A673 (cell line): ENCODE measurements at places on chromosomes 3 and 15.

- no peak overlapping the region for H3K4me3 ChIP-seq
- no peak overlapping the region for H3K27ac ChIP-seq
- H3K27me3 ChIP-seq: no peaks in the 10 kb centered on the region
These were observed 29.0 kb downstream of the SMARCC1 start for GRCh38 chr3:47752716-47753115.

DNA sequence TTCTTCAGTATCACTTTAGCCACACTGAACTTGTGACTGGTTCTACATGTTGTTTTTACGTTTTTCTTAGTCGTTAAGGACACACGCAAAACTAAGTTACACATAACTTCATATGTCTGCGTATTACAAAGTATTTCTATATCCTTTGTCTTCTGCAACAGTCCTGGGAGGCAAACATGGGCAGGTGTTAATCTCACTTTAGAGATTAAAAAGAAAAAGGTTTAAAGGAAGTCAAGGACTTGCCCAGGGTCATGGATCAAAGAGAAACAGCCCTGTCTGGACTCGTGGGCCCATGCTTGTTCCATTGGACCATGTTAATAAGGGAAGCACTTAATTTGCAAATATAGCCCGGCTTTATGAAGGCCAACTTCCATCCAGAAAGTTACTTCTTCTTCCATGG is 98.6 kb upstream of the LPP start:
- H3K27me3 ChIP-seq: no peaks in the 10 kb centered on the region
- no peak overlapping the region for H3K4me3 ChIP-seq
- H3K4me1 ChIP-seq: peaks cover 16% of the 10 kb centered on the region
- no peak for DNase-seq
- no peak overlapping the region for H3K27ac ChIP-seq

DNA sequence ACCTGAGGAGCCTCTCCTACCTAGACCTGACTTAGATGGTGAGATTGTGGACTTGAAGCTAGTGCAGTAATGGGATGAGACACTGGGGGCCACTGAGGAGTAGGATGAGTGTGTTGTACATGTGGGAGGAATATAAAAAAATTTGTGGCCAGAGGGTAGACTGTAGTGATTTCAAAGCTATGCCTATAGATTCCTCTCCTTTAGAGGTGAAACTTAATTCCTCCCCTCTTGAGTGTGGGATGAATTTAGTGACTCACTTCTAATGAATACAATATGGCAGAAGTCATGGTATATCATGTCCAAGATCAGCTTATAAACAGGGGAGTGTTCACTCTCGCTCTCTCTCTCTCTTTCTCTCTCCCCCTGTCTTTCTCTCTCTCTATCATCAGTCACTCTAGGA is 6.7 kb downstream of the ZNF860 start:
- no peaks in the 10 kb centered on the region for H3K4me1 ChIP-seq
- H3K36me3 ChIP-seq: no peaks in the 10 kb centered on the region
- no peak overlapping the region for H3K4me3 ChIP-seq
- no peak overlapping the region for H3K27ac ChIP-seq
- DNase-seq: no peak
- no peaks in the 10 kb centered on the region for H3K27me3 ChIP-seq

GRCh38 chr3:76097589-76097969 is 312.2 kb upstream of the ZNF717 start:
- no peak overlapping the region for H3K27ac ChIP-seq
- H3K4me1 ChIP-seq: no peaks in the 10 kb centered on the region

DNA sequence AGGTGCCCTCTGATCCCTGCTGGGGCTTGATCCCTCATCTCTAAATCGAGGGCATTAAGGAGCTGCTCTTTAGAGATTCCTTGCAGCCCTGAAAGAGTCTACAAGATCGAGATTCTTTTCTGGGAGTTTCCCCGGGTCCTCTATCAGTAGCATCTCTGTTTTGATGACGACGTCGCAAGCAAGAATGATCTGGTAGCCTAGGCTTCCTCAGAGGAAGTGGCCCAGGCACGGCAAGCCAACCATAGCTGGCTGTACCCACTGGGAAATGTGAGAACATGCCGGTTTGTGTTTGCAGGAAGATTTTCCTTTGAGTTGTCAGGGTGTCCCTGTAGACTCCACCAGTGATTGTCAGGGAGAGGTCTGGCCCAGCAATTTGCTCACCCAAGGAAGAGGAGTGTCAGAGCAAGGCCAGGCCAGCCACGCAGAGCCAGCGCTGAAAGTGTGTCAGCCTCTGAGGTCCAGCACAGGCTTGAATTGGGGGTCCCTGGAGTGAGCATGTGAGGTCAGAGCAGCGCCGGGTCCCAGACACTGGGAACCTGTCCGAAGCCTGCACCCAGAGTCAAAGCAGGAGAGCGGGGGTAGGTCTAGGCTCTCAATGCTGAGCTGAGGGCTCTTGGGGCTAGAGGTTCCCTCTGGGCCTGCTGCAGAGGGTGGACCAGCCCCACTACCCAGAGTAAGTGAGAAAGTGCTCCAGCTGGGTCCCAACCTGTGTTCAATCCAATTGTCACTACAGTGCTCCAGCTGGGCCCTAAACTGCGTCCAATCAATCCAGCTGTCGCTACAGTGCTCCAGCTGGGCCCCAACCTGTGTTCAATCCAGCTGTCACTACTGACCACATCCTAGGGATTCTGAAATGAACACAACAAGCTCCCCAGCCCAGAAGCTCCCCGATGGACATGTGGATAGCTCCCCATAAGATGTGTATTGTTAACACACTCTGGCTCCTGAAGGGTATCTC is 95.7 kb downstream of the CHDH start:
- H3K27me3 ChIP-seq: no peaks in the 10 kb centered on the region
- H3K4me1 ChIP-seq: no peaks in the 10 kb centered on the region
- DNase-seq: no peak
- H3K27ac ChIP-seq: no peak overlapping the region

DNA sequence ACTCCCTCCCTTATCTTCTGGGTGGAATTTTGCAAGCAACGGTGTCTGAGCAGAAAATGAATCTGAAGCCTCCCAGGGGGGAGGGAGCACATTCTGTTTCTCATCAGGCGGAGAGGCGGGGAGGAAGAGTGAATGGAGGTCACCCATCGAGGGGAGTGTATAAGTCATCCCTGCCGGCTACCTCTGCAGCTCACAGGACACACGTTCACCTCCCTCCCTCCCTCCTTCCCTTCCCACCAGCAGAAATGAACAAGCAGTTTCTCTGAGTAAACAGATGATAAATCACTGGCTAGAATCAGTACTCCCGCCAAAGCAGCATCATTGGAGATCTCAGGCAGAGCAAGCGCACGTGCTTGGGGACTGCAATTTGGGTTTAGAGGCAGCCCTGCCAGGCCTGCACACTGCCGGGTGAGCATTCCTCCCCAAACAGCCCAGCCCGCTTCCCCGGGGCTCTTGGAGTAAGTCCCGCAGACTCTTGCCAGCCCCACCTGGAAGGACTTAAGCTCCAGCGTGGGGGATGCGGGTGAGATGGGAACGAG is 38.3 kb downstream of the CPN2 start:
- peaks cover 58% of the 10 kb centered on the region for H3K4me1 ChIP-seq
- DNase-seq: peak; percentile 55
- H3K27me3 ChIP-seq: no peaks in the 10 kb centered on the region
- H3K4me3 ChIP-seq: no peak overlapping the region
- no peaks in the 10 kb centered on the region for H3K36me3 ChIP-seq

DNA sequence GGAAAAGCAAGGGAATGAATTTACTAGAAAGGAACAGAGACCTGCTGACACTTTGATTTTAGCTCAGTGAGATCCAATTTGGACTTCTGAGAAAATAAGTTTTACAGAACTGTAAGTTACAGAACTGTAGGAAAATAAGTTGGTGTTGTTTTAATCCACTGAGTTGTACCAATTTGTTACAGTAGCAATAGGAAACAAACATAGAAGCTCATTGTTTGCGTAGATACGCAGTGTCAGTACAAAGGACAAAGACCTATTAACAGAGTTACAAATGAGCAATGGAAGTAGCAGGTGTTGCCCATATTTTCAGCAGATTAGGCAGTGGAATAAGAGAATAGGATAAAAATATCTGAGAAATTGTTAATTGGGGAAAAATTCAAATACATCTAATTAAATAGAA is 385.8 kb upstream of the CNTN6 start:
- H3K27me3 ChIP-seq: no peaks in the 10 kb centered on the region
- H3K4me1 ChIP-seq: no peaks in the 10 kb centered on the region
- no peak for DNase-seq
- H3K36me3 ChIP-seq: no peaks in the 10 kb centered on the region
- no peak overlapping the region for H3K4me3 ChIP-seq
- H3K27ac ChIP-seq: no peak overlapping the region

GRCh38 chr15:78673476-78673875 is 32.5 kb upstream of the CHRNB4 start:
- H3K27ac ChIP-seq: no peak overlapping the region
- peaks cover 90% of the 10 kb centered on the region for H3K27me3 ChIP-seq
- no peaks in the 10 kb centered on the region for H3K36me3 ChIP-seq
- H3K4me3 ChIP-seq: no peak overlapping the region
- DNase-seq: peak; percentile 19

DNA sequence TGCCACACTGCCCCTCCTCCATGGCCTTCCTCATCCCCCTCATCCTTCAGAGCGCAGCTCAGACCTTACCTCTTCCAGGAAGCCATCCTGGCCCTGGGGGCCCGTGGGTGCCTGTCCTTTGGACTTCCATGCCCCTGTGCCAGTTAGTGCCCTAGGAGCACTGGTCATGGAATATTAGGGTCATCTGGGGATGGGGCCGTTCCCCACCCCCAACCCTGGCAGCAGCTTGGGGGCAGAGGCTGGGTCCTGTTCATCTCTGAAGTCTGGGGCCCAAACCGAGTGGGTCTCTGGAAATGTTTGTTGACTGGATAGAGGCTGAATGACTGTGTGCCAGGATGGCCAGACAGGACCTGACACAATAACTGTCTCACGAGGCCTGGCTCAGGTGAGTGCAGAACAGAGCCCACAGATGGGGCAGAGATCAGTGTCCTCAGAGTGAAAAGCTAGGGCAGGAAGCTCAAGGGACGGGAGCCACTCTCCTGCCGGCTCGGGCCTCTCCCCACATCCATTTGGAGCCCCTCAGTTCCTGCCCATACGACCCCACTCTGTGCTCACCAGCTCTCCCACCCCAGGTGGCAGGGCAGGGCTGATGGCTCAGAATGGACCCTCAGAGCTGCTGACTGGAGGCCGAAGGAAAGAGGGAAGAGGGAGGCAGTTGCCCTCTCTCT is 62.5 kb downstream of the TLE3 start:
- H3K27ac ChIP-seq: no peak overlapping the region
- DNase-seq: no peak
- H3K27me3 ChIP-seq: no peaks in the 10 kb centered on the region
- H3K36me3 ChIP-seq: no peaks in the 10 kb centered on the region
- H3K4me1 ChIP-seq: peaks cover 17% of the 10 kb centered on the region
- no peak overlapping the region for H3K4me3 ChIP-seq

GRCh38 chr3:30156586-30157498 is 449.6 kb upstream of the TGFBR2 start:
- H3K4me3 ChIP-seq: no peak overlapping the region
- no peaks in the 10 kb centered on the region for H3K36me3 ChIP-seq
- H3K4me1 ChIP-seq: peaks cover 3% of the 10 kb centered on the region
- no peak overlapping the region for H3K27ac ChIP-seq
- H3K27me3 ChIP-seq: no peaks in the 10 kb centered on the region

- H3K27me3 ChIP-seq: no peaks in the 10 kb centered on the region
- H3K4me3 ChIP-seq: no peak overlapping the region
- peaks cover 6% of the 10 kb centered on the region for H3K4me1 ChIP-seq
- H3K27ac ChIP-seq: no peak overlapping the region
These were observed 34.8 kb downstream of the COMMD2 start for GRCh38 chr3:149717391-149718056.

- H3K27me3 ChIP-seq: no peaks in the 10 kb centered on the region
- DNase-seq: no peak
- H3K4me3 ChIP-seq: no peak overlapping the region
- no peaks in the 10 kb centered on the region for H3K36me3 ChIP-seq
- no peak overlapping the region for H3K27ac ChIP-seq
- no peaks in the 10 kb centered on the region for H3K4me1 ChIP-seq
These were observed 41.4 kb downstream of the NFKBIZ start for GRCh38 chr3:101890716-101891115.

DNA sequence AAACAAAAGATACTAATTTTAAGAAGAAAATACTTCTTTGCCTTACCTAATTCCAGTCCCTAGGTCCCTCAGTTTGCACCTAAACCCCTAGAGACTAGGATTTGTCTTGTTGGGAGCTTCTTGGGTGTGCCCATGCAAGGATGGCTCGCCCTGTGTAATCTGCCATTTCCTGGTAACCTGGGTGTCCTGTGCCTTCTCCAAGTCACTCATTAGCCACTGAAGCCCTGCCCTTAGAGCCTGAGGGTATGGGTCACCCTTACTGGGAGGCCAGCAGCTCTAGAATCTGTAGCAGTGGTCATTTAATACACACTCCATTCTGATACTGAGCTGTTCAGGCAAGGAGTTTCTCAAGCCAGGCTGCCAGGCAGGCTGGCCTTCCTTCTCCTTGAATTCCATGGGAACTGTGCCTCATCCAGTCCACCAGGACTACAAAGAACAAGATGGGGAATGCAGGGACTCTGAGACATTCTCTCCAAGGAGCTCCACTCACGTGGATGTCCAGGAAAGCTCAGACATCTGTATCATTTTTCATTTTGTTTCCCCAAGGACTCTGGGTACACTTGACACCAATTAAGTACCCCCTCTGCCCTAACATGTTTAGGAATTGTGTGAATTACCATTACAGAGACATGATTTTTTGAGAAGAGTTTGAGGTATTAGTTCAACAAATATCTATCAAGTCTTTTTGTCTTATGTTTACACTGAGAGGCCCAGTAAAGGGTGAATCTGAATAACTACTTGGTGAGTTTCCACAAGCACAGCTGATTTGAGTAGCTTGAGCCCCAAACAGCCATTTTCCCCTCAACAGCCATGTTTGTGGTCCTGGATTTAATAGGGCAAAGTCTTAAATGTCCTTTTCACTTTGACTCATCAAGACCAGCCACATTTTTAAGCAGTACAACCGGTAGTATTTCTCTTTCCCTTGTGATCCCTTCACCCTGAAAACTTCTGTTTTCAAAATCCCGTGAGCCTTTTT is 52.6 kb downstream of the ARNT2 start:
- no peaks in the 10 kb centered on the region for H3K36me3 ChIP-seq
- no peak overlapping the region for H3K27ac ChIP-seq

DNA sequence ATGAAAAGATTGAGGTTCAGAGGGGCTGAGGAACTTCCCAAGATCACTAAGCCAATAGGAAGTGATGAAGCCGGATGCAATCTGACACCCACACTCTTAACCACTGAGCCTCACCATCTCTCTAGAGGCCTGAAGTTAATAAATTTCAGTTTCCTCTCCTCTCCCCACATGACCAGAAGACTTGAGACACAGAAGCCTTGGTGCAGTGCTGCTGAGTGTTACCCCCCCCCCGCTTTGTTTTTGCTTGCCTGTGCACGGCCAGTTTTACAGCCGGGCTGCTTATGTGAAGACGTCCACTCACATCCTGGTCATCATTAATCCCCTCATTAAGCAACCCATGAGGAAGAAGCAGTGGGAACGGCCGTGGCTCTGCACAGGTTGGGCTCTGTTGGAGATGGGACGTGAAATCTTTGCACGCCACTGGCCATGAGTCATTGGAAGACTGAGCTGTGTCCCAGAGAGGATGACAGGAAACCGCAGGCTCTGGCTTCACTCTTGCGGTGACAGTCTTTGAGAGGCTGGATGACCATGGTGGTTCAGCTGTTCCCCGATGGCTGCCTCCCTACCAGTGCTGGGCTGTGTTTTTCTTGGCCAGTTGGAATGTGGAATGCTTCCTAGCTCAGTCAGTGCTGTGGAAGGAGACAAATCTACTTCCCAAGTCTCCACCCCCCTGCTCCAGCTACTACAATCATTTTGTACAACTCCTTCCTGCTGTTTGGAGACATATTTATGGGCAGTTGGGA is 232.6 kb upstream of the LRTM1 start:
- no peaks in the 10 kb centered on the region for H3K27me3 ChIP-seq
- H3K27ac ChIP-seq: no peak overlapping the region
- no peaks in the 10 kb centered on the region for H3K36me3 ChIP-seq
- DNase-seq: peak; percentile 9
- no peak overlapping the region for H3K4me3 ChIP-seq
- no peaks in the 10 kb centered on the region for H3K4me1 ChIP-seq
